NCI-H1694 treated with DMSO at 0.1 percent for 48 hours (cell line): ENCODE measurements at places on chromosomes 1 and 21.
A peak's percentile ranks its signal among the peaks of the same experiment; 100 is the strongest.

DNA sequence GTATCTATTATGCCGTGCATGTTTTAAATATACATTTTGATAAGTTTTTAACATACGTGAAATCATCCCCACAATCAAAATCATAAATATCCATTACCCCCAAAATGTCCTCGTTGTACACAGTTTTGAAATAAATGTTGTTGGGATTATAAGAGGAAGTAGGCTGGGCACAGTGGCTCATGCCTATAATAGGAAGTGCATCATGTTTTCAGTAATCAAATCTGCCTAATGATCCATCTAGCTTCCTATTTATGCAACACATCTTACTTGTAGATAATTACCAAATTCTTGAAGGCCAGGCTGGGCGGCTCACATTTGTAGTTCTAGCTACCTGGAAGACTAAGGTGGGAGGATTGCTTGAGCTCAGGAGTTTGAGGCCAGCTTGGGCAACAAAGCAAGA lies 15.0 kb upstream of the IFNGR2 start:
- no peak for DNase-seq

DNA sequence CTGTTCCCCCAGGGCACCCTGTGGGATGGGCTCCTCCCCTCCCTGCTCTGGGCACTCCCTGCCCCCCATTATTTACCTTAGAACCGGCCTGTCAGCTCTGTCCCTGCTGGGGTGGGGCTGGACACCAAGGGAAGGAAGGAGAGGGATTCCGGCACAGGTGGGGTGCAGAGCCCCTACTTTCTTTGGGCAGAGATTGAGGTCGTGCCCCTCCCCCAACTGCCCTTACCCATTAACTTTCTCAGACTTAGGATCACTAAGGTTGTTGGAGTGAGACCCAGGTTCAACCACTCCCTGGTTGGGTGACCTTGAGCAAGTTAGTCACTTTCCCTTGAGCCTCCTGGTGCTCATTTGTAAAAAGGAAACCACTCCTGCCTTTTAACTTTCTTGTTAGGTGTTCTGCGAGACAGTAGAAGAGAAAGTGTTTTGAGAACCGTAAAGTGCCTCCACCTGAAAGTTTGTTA lies 57.0 kb upstream of the SYNC start:
- no peak for DNase-seq

GRCh38 chr1:192070213-192070612 lies 88.0 kb upstream of the RGS18 start:
- no peak for DNase-seq

GRCh38 chr1:54678776-54679643 lies 36.7 kb upstream of the TTC4 start:
- no peak for DNase-seq

DNA sequence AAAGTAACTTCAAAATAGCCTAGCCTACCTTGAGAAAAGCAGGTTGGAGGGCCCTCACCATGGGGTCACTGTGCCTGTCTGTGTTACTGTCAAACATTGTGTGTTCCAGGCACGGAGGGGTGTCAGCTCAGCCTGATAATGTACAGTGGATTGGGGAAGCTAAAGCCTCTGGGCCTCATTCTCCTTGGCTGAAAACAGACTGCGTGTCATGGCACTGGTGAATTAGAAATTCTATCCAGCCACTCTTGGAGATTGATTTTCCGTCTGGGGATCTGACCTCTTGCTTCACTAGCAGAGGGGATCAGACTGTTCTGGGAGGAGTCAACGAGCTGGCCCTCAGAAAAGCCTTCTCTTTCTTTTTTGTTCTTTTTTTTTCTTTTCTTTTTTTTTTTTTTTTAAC lies 123.5 kb upstream of the HOOK1 start:
- no peak for DNase-seq

GRCh38 chr1:77126307-77126706 lies 92.9 kb downstream of the PIGK start:
- DNase-seq: peak; percentile 73

GRCh38 chr1:2299131-2299627 lies 71.1 kb downstream of the SKI start:
- no peak for DNase-seq

- DNase-seq: peak; percentile 10
Measured at GRCh38 chr1:71193153-71193552, 112.3 kb upstream of the ZRANB2 start.

- DNase-seq: no peak
Measured at GRCh38 chr1:7680207-7680954, 90.7 kb upstream of the VAMP3 start.

DNA sequence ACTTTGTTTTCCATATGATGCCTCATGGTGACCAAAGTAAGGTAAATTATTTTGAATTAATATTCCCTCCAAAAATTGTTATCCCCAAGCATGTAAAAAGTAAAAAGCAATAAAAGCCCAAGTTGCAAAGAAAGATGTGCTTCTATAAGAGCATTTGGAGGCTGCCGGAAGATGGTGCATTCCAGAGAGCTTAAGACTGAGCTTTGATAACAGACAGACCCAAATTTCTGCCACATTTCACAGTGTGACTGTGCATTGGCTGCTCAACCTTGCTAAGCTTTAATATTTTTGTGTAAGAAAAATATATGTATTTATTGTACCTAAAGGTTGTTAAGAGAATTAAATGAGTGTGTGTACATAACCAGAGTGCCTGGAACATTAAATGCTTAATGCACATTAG lies 67.9 kb downstream of the CYYR1 start:
- no peak for DNase-seq

DNA sequence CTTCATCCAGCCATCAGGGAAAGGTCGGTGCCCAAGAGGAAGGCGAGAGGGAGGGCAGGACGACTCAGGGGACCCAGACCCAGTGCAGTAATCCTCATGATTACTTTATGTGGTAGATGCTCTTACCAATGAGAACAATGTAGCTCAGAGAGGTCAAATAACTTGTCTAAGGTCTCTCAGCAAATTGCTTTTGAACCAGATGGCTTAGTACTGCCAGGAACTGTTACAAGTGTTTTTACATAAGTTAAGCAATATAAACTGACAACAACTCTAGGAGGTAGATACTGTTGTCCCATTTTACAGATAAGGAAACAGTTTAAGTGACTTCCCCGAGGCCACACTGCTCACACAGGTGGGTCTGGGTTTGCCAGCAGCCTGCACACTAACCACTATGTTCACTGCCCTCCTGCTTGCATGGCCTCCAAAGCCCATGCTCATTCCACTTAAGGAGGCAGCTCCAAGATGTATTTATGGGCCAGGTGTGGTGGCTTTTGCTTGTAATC lies 111.7 kb downstream of the LACTBL1 start:
- no peak for DNase-seq
